ENCODE measurements at places on chromosomes 4 and X. TPM values are rescaled to one million over a fixed set of nuclear protein-coding genes. Genes with fewer than 3 reads are reported as not detected.

GRCh38 chr4:159722052-159722451 is 619.2 kb downstream of the RAPGEF2 start:
- H3K4me1 ChIP-seq, result no peaks in the 10 kb centered on the region
- H3K4me3 ChIP-seq, result no peak overlapping the region
- no peak for DNase-seq
- H3K27me3 ChIP-seq, result no peaks in the 10 kb centered on the region
- no peak overlapping the region for H3K27ac ChIP-seq
- H3K36me3 ChIP-seq, result no peaks in the 10 kb centered on the region

GRCh38 chr4:58936436-58936835 is 1826.3 kb upstream of the IGFBP7 start:
- no peak overlapping the region for H3K4me3 ChIP-seq
- no peaks in the 10 kb centered on the region for H3K27me3 ChIP-seq
- H3K4me1 ChIP-seq, result no peaks in the 10 kb centered on the region

FATE1 gene
- total RNA-seq, result not detected

- no peak overlapping the region for H3K4me3 ChIP-seq
- no peaks in the 10 kb centered on the region for H3K27me3 ChIP-seq
- no peak for DNase-seq
- no peak overlapping the region for H3K27ac ChIP-seq
Measured at GRCh38 chr4:145528601-145529000, 46.9 kb downstream of the SMAD1 start.

ARR3 gene
- total RNA-seq, result not detected

GRCh38 chrX:150627957-150628356 is 59.5 kb downstream of the MTM1 start:
- no peak for DNase-seq
- no peaks in the 10 kb centered on the region for H3K27me3 ChIP-seq
- no peak overlapping the region for H3K4me3 ChIP-seq
- no peaks in the 10 kb centered on the region for H3K4me1 ChIP-seq
- H3K36me3 ChIP-seq, result peaks cover 20% of the 10 kb centered on the region

DNA sequence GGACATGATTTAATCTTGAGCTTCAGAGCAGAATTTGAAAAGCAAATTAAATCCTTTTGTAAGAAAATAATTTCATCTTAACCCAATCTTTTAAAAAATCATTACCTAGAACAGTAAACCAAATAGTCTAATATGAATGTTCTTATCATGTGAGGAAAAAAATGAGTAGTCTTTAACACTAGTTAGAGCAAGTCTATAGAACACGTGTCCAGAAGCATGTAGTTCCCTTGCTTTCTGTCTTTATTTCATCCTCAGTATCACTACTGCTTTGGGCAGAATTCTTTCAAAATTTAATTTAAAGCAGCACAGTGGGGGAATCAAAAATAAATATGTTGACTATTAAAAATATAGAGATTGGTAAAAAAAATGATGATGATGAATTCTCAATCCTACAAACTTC is 2.1 kb downstream of the RBM47 start:
- peaks cover 23% of the 10 kb centered on the region for H3K4me1 ChIP-seq
- H3K27ac ChIP-seq, result no peak overlapping the region
- H3K27me3 ChIP-seq, result no peaks in the 10 kb centered on the region
- no peaks in the 10 kb centered on the region for H3K36me3 ChIP-seq
- no peak for DNase-seq

- no peak overlapping the region for H3K4me3 ChIP-seq
- no peaks in the 10 kb centered on the region for H3K36me3 ChIP-seq
- DNase-seq, result no peak
- H3K4me1 ChIP-seq, result no peaks in the 10 kb centered on the region
- no peak overlapping the region for H3K27ac ChIP-seq
Measured at GRCh38 chrX:69551421-69552009, 47.4 kb downstream of the NALF2 start.

DNA sequence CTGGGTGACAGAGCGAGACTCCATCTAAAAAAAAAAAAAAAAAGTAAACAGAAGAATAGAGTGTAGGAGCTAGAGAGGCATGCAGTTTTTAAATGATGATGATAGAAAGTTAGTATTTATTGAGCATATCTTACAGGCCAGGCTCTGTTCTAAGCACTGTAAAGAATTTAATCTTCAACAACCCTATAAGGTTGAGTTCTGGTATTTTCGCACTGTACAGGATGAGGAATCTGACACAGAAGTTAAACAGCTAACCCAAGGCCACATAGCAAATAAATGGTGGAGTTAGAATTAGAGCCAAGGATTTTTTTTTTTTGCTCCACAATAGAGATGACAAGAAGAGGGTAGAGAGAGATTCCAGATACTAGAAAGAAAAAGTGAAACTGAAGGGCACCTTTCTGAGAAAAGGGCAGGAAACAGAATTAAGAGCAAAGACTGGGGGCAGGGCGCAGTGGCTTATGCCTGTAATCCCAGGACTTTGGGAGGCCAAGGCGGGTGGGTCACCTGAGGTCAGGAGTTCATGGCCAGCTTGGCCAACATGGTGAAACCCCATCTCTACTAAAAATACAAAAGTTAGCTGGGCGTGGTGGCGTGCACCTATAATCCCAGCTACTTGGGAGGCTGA is 56.1 kb downstream of the KLHL5 start:
- no peaks in the 10 kb centered on the region for H3K27me3 ChIP-seq
- H3K4me1 ChIP-seq, result no peaks in the 10 kb centered on the region
- H3K27ac ChIP-seq, result no peak overlapping the region
- H3K36me3 ChIP-seq, result peaks cover 26% of the 10 kb centered on the region

- DNase-seq, result peak; percentile 78
- H3K36me3 ChIP-seq, result no peaks in the 10 kb centered on the region
- H3K4me3 ChIP-seq, result peak overlapping the region; percentile 1
- H3K4me1 ChIP-seq, result no peaks in the 10 kb centered on the region
Measured at GRCh38 chr4:153022241-153022715, 86.2 kb downstream of the FHDC1 start.

DNA sequence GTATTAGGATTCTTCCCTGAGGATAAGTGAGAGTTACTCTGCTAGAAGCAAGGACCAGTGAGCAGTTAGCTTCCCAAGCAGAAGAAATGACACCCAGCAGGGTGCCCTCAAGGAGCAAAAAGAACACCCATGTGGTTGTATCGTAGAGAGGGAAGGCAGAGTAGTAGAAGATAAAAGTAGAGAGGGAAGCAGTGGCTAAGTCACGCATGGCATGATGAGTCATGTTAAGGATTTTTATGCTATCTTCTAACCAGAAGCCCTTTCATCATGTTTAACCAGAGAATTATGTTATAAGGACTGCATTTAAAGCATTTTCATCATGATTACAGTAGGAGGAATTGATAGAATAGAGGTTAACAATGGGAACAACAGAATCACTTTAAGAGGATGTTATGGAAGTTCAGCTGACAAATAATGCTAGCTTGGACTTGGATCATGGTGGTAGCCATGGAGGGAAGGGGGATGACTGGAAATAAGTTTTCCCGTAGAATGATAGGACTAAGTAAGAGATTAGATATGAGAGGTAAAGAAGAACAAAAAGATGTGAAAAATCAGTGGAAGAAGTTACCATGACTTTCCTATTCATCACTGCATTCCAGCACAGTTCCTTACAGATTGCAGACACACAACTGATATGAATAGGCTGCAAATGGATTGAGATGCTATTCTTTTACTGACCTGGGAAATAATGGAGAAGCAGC is 383.5 kb upstream of the INTU start:
- no peak overlapping the region for H3K4me3 ChIP-seq
- H3K36me3 ChIP-seq, result no peaks in the 10 kb centered on the region
- no peak overlapping the region for H3K27ac ChIP-seq
- H3K27me3 ChIP-seq, result no peaks in the 10 kb centered on the region
- DNase-seq, result no peak

DNA sequence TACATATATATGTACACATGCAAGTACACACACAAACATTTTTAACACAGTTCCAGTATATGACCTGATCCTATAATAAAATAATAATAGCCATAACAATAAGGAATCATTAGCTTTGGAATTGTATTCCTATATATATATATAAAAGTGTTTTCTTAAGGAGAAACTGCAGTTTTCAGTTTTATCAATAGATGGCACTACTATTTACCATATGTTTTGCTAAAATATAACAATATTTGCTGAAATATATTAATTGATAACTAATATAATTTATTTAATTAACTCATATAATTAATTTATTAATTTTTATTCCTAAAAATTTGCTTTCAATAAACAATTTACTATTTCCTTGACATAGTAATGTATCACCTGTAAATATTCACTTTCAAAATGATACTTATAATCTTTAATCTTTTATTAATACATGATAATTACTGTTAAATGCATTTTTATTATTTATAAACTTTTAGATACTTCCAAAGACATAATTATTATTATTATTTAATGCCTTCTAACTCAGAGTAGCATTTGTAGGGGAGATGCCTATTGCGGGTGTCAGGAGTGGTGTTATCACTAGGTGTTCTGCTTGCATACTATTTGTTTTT is 599.5 kb downstream of the FSTL5 start:
- no peak for DNase-seq
- no peak overlapping the region for H3K4me3 ChIP-seq
- no peak overlapping the region for H3K27ac ChIP-seq
- no peaks in the 10 kb centered on the region for H3K27me3 ChIP-seq

DNA sequence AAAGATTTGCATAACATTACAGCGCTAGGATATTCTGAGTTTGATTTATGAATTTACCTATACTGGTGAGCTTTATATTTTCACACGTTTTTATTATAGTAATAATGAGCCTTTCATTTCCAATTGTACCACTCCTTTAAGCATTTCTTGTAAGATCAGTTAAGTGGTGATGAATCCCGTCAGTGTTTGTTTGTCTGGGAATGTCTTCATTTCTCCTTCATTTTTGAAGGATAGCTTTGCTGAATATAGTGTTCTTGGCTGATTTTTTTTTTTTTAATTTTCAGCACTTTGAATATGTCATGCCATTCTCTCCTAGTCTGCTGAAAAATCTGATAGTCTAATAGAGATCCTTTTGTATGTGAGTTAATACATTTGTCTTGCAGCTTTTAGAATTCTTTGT is 70.1 kb downstream of the IL15 start:
- no peak overlapping the region for H3K27ac ChIP-seq
- H3K4me1 ChIP-seq, result no peaks in the 10 kb centered on the region
- no peak for DNase-seq
- H3K27me3 ChIP-seq, result no peaks in the 10 kb centered on the region

UGT2B11 gene
- not detected for total RNA-seq

- DNase-seq, result no peak
- H3K36me3 ChIP-seq, result no peaks in the 10 kb centered on the region
- no peak overlapping the region for H3K27ac ChIP-seq
- no peaks in the 10 kb centered on the region for H3K27me3 ChIP-seq
Measured at GRCh38 chr4:34293459-34293858, 1950.9 kb downstream of the ARAP2 start.

NXF3 gene
- 13.5 TPM for total RNA-seq

- no peaks in the 10 kb centered on the region for H3K36me3 ChIP-seq
- no peaks in the 10 kb centered on the region for H3K27me3 ChIP-seq
- H3K4me1 ChIP-seq, result peaks cover 9% of the 10 kb centered on the region
- H3K4me3 ChIP-seq, result no peak overlapping the region
- H3K27ac ChIP-seq, result no peak overlapping the region
Measured at GRCh38 chrX:108224218-108224617, 132.6 kb downstream of the ATG4A start.

GRCh38 chrX:139972113-139972512 is 6.8 kb upstream of the CXorf66 start:
- H3K27me3 ChIP-seq, result no peaks in the 10 kb centered on the region
- no peak overlapping the region for H3K4me3 ChIP-seq
- no peaks in the 10 kb centered on the region for H3K4me1 ChIP-seq
- DNase-seq, result no peak

DNA sequence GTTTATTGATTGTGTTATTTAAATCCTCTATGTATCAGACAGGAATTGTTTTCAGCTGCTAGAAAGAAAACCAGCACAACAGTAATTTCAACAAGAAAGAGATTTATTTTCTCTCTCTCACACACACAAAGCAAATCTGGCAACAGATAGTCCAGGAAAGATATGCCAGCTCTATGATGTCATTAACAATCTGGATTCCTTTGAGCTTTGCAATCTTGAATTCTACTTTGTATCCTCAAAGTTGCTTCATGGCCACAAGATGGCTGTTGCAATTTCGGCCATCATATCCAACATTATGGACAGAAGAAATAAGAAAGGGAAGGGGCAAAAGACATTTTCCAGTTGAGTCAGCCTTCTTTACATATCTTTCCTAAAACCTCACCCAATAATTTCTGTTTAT is 19.8 kb upstream of the FMR1 start:
- no peaks in the 10 kb centered on the region for H3K4me1 ChIP-seq
- no peak overlapping the region for H3K4me3 ChIP-seq
- no peaks in the 10 kb centered on the region for H3K27me3 ChIP-seq
- no peaks in the 10 kb centered on the region for H3K36me3 ChIP-seq

DNA sequence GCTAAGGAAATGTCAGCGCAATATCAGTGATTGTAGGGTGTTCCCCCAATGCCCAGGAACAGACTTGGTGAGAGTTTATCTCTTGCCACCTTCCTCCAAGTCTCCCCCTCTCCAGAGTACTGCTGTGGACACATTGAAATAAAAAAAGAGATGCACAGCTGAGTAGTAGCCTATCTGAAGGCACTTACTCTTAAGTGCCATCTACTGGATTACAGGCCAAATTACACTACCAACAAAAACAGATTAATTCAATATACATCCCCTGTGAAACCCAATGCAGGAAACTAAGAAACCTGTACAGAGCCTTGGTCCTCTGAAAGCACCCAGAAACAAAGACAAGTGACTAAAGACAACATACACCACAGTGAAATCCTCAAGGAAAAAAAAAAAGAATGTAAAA is 460.3 kb downstream of the ZIC3 start:
- H3K4me3 ChIP-seq, result no peak overlapping the region
- H3K4me1 ChIP-seq, result no peaks in the 10 kb centered on the region
- DNase-seq, result no peak
- H3K36me3 ChIP-seq, result no peaks in the 10 kb centered on the region

DNA sequence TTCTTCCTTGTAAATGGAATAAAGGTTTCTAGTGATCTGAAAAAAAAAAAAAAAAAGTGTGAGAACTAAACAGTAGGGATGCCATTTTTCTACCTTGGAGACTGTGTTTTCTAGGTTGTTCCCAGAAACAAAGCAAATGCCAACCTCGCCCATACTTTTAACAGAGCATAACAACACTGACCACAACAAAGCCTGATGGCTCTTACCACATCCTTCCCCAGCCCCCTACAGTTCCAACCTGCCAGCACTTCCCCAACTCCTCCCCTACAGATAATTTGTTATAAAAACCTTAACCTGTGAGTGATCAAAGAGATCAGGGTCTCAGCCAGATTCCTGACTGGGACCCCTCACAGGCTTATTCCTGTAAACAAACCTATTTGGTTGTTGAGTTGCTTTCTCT is 940.0 kb downstream of the SH3BGRL start:
- H3K4me3 ChIP-seq, result no peak overlapping the region
- no peaks in the 10 kb centered on the region for H3K36me3 ChIP-seq
- DNase-seq, result no peak
- H3K27ac ChIP-seq, result no peak overlapping the region
- H3K4me1 ChIP-seq, result no peaks in the 10 kb centered on the region

NOCT gene
- total RNA-seq, result 2.8 TPM

MSANTD1 gene
- total RNA-seq, result 1.9 TPM

DNA sequence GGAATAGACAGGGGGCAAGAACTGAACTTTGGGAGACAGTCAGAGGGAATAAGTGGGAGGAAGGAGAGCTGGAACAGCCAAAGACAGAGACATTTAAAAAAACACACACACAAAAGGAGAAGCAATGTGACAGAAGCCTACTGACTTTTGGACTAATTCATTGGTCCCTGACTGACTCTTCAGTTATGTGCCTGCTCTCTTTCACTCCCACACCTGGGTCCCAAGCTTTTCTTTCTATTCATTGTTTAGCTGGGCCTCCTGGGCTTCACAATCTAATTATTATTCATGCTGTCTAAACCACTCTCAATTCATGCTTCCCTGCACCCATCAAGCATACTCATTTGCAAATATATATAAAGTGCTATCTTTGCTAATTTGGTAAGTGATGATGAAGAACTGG is 139.2 kb upstream of the IRS4 start:
- no peak overlapping the region for H3K4me3 ChIP-seq
- H3K4me1 ChIP-seq, result no peaks in the 10 kb centered on the region
- no peak for DNase-seq
- H3K36me3 ChIP-seq, result no peaks in the 10 kb centered on the region

DMRTC1 gene
- not detected for total RNA-seq
